ENCODE measurements at places on chromosomes 5 and 9. TPM values are rescaled to one million over a fixed set of nuclear protein-coding genes. Genes with fewer than 3 reads are reported as not detected.
A peak's percentile ranks its signal among the peaks of the same experiment; 100 is the strongest.

The MARVELD2 gene
- total RNA-seq: 0.40 TPM

DNA sequence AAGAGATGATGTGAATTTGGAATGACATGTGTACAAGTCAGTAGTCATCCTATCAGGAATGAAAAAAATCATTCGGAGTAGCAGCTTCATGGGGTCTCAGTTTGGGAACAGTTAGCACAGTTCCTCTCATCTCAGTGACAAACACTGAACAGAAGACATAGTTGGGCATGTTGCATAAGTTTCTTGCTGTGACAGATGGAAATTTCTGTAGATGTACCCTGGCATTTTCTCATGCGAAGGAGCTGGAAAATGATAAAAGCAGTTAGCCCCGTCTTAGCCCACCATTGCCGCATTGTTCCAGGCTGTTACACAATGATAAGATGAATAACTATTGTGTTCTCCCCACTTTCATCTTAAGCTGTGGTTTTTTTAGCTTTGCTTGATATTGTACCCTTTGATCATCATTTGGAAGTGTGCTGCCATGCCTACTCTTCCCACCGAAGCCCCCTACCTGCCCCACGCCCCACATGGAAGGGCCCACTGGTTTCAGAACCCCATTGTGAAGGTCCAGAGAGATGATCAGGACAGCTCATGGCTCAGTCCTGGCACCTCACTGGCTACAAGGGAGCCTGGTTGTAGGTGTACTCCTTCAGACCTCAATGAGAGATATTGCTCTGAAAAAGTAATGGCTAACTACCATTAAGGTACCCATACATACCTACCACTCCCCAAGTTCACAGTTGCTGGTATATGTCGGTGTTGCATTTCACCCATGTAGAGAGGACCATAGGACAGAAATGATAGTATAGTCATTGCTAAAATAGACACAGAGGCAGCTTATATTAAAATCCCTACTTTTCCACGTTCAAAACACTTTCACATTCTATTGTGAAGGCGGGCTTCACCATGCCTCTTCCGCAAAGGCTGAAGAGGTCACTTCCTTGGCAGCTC lies 38.8 kb downstream of the SFXN1 start:
- peak overlapping the region; percentile 100 for H3K27ac ChIP-seq
- peaks cover 85% of the 10 kb centered on the region for H3K4me1 ChIP-seq
- peak overlapping the region; percentile 53 for H3K4me3 ChIP-seq
- H3K27me3 ChIP-seq: no peaks in the 10 kb centered on the region
- DNase-seq: peak; percentile 33

The SLC34A1 gene
- total RNA-seq: 0.15 TPM

DNA sequence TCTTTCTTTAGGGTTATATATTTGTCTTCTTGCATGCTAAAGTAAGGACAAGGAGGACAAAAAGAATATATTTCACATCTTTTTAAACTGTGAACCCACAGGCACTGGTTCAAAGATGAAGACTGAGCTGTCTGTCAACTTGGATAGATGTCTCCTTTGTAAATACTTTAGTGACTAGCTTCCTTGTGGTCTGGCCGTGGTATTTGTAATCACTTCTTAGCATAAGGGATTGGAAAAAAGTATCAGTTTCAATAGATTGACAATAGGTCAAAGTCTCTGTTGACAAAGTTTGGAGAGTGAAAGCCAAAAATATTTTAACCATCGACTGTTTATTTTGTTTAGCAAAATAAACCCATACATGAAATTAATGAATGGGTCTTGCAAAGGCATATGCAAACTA lies 91.4 kb downstream of the TMEM167A start:
- no peaks in the 10 kb centered on the region for H3K4me1 ChIP-seq
- H3K27ac ChIP-seq: no peak overlapping the region
- H3K4me3 ChIP-seq: no peak overlapping the region

DNA sequence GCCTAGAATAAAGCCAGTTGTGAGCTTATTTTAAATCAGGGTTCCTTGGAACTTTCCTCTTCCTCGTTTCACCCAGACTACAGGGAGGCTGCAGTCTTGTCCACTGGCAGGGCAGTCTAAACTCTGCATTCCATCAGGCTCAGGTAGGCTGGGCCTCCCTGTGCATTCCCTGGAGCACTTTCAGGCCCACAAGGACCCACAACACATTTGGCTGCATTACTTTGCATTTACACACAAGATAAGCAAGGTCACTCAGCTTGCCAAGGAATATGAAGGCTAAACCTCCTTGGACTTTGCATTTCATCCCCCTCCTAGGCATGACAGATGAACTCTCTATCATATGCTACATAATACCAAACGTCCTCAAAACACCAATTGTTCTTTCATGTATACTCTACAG lies 104.2 kb downstream of the MARCHF3 start:
- no peak overlapping the region for H3K4me3 ChIP-seq
- H3K4me1 ChIP-seq: no peaks in the 10 kb centered on the region
- DNase-seq: no peak
- H3K36me3 ChIP-seq: no peaks in the 10 kb centered on the region
- no peak overlapping the region for H3K27ac ChIP-seq
- H3K27me3 ChIP-seq: no peaks in the 10 kb centered on the region

DNA sequence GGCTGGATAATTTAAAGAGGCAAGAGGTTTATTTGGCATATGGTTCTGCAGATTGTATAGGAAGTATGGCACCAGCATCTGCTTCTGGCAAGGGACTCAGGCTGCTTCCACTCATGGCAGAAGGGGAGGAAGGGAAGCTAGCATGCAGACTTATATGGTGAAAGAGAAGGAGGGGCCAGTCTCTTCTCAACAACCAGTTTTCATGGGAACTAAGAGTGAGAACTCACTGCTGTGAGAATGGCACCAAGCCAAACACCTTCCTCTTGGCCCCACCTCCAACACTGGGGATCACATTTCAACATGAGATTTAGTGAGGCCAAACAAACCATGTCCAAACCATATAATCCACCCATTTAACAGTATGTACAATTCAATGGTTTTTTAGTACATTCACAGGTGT lies 113.3 kb upstream of the SHB start:
- no peak for DNase-seq
- H3K27ac ChIP-seq: no peak overlapping the region
- no peaks in the 10 kb centered on the region for H3K4me1 ChIP-seq
- no peak overlapping the region for H3K4me3 ChIP-seq

- H3K4me1 ChIP-seq: no peaks in the 10 kb centered on the region
- DNase-seq: no peak
- no peaks in the 10 kb centered on the region for H3K36me3 ChIP-seq
- H3K4me3 ChIP-seq: no peak overlapping the region
These were observed 599.1 kb upstream of the CLINT1 start for GRCh38 chr5:158458086-158458485.

- no peak overlapping the region for H3K4me3 ChIP-seq
- no peaks in the 10 kb centered on the region for H3K27me3 ChIP-seq
- no peak for DNase-seq
- peaks cover 46% of the 10 kb centered on the region for H3K36me3 ChIP-seq
- no peaks in the 10 kb centered on the region for H3K4me1 ChIP-seq
These were observed 53.2 kb downstream of the NAA35 start for GRCh38 chr9:85994191-85994590.

- no peaks in the 10 kb centered on the region for H3K4me1 ChIP-seq
- no peak overlapping the region for H3K27ac ChIP-seq
- DNase-seq: no peak
- H3K27me3 ChIP-seq: no peaks in the 10 kb centered on the region
- H3K4me3 ChIP-seq: no peak overlapping the region
These were observed 16.1 kb downstream of the CCT5 start for GRCh38 chr5:10266137-10266536.

GRCh38 chr9:6054280-6055099 lies 39.1 kb upstream of the RANBP6 start:
- H3K4me1 ChIP-seq: peaks cover 7% of the 10 kb centered on the region
- H3K27me3 ChIP-seq: no peaks in the 10 kb centered on the region
- no peaks in the 10 kb centered on the region for H3K36me3 ChIP-seq
- no peak overlapping the region for H3K4me3 ChIP-seq
- DNase-seq: peak; percentile 66

The SLC6A18 gene
- not detected for total RNA-seq

The RNF208 gene
- 3.4 TPM for total RNA-seq

GRCh38 chr9:108389056-108389455 lies 466.7 kb downstream of the ACTL7B start:
- H3K4me1 ChIP-seq: no peaks in the 10 kb centered on the region
- no peak overlapping the region for H3K27ac ChIP-seq
- no peak overlapping the region for H3K4me3 ChIP-seq
- DNase-seq: no peak

The SPATA31D1 gene
- total RNA-seq: not detected

DNA sequence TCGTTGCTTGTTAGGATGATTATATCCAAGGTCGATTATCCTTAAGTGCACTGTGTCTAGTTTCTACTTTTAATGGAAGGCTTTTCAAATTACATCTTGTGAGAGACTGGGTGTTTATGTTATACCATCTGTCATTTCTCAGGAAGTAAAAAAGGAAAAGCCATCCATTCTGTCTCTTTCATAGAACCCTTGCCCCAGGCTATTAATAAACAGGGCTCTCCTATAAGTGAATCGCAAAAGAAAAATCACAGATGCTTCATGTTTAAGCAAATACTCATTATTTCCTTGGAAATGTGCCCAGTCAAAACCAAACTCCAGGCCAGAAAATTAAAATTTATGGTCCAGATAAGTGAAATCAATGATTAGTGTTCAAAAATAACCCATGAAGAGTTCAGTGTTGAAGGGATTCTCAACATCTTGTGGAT lies 58.1 kb downstream of the STARD4 start:
- peaks cover 24% of the 10 kb centered on the region for H3K36me3 ChIP-seq
- DNase-seq: no peak
- no peak overlapping the region for H3K27ac ChIP-seq
- no peaks in the 10 kb centered on the region for H3K27me3 ChIP-seq

- no peaks in the 10 kb centered on the region for H3K27me3 ChIP-seq
- H3K27ac ChIP-seq: no peak overlapping the region
- H3K4me3 ChIP-seq: no peak overlapping the region
- no peaks in the 10 kb centered on the region for H3K4me1 ChIP-seq
These were observed 1383.0 kb upstream of the C9orf72 start for GRCh38 chr9:28956116-28956880.

GRCh38 chr5:174294891-174295620 lies 249.6 kb downstream of the NSG2 start:
- H3K4me1 ChIP-seq: no peaks in the 10 kb centered on the region
- no peaks in the 10 kb centered on the region for H3K36me3 ChIP-seq
- no peak overlapping the region for H3K4me3 ChIP-seq
- no peak for DNase-seq
- H3K27me3 ChIP-seq: peaks cover 1% of the 10 kb centered on the region
- no peak overlapping the region for H3K27ac ChIP-seq

DNA sequence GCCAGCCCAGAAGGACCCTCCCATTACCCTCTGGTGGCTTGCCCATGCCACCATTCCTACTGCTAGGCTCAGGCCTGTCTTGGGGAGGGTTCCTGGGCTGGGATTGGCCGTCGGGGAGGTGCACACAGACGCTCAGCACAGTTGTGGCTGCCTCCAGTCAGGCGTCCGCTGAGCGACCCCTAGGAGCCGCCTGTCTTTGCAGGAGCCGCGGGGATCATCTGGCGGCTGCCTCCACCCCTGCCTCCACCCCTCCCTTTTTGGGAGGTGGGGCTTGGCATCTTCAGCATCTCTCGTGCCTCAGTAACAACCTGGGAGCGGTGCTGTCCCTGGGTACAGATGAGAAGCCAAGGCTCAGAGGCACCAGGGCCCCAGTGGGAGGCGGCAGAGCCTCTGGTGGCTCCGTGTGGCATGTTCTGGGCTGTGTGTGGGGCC lies 39.6 kb downstream of the RXRA start:
- H3K27ac ChIP-seq: no peak overlapping the region
- no peak overlapping the region for H3K4me3 ChIP-seq
- no peaks in the 10 kb centered on the region for H3K27me3 ChIP-seq
- no peaks in the 10 kb centered on the region for H3K36me3 ChIP-seq
- no peak for DNase-seq

DNA sequence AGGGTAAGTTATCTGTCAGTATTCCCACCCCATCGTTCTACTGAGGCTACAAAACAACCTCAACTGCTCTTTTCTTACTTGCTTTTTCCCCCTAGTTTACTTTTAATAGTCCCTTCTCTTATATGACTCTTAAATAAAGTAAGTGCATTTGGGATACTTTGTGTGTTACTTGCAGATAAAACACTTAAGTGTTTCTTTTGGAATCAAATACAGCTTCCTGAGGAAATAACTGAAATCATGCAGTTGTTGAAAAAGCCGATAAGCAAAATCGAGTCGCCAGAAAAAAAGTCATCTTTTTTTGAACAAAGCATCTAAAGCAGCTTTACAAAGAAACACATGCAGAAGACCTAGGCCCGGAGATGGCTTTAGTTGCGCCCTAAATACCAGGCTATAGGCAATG lies 53.5 kb upstream of the EPB41L4A start:
- H3K27me3 ChIP-seq: peaks cover 10% of the 10 kb centered on the region
- no peak overlapping the region for H3K27ac ChIP-seq
- no peak overlapping the region for H3K4me3 ChIP-seq
- H3K4me1 ChIP-seq: no peaks in the 10 kb centered on the region

DNA sequence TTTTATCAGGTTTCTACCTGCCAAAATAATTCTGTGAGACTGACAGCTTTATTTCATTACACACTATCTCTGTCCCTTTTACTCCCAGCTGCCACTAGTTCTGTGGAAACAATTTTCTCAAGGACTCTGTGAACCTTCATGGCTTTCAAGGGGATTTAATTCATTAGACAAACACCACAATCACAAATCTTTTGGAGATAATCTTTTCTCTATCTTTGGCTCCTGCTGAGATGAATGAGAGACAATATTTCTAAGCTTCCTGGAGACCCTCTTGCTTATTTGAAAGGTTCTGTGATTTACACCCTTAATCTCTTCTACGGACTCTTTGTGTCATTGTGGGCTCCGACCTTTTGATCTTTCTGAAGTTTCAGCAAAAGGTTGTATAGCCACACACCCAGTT lies 222.6 kb downstream of the PRDM9 start:
- no peak overlapping the region for H3K27ac ChIP-seq
- H3K27me3 ChIP-seq: no peaks in the 10 kb centered on the region
- no peak for DNase-seq
- no peaks in the 10 kb centered on the region for H3K4me1 ChIP-seq

DNA sequence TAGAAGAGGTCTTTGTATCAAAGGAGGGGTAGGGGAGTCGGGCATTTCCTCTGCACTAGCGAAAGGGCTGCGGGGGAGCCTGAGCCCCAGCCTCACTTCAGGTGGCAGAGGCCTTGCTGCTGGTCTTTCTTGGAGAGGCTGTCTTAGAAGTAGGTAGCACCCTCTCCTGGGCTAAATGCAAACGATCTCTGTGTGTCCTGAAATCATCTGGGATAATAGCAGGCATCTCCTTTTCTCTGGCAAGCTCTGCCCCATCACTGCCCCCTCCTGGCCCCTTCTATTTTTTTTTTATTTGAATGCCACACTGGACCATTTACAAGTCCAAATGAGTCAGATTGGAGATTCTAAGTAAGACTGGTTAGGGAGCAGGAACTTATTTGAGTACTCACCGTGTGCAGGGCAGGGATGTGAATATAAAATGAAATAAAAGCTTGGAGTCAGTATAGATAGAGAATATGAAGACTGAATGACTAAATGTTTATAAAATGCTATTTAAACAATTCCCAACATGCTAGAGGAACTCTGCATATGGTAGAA lies 137.1 kb downstream of the FGF1 start:
- no peak overlapping the region for H3K27ac ChIP-seq
- peak; percentile 45 for DNase-seq
- H3K4me1 ChIP-seq: peaks cover 18% of the 10 kb centered on the region

- H3K27me3 ChIP-seq: no peaks in the 10 kb centered on the region
- peaks cover 40% of the 10 kb centered on the region for H3K36me3 ChIP-seq
- H3K27ac ChIP-seq: no peak overlapping the region
These were observed 28.1 kb downstream of the CEMIP2 start for GRCh38 chr9:71740199-71740598.

The FOXD4L4 gene
- not detected for total RNA-seq

The FOXD1 gene
- total RNA-seq: 0.38 TPM

Measured in activated CD4-positive, alpha-beta memory T cell treated with anti-CD3 and anti-CD28 coated beads for 36 hours (primary cell).